Hematopoietic multipotent progenitor cell treated with erythropoietin and hydrocortisone succinate and interleukin-3 and kit ligand, for 4 days (in vitro differentiated cells): ENCODE measurements at places on chromosomes 11 and 22.

- DNase-seq, result peak; percentile 70
These were observed 20.6 kb downstream of the MORC2 start for GRCh38 chr22:30947816-30948454.

DNA sequence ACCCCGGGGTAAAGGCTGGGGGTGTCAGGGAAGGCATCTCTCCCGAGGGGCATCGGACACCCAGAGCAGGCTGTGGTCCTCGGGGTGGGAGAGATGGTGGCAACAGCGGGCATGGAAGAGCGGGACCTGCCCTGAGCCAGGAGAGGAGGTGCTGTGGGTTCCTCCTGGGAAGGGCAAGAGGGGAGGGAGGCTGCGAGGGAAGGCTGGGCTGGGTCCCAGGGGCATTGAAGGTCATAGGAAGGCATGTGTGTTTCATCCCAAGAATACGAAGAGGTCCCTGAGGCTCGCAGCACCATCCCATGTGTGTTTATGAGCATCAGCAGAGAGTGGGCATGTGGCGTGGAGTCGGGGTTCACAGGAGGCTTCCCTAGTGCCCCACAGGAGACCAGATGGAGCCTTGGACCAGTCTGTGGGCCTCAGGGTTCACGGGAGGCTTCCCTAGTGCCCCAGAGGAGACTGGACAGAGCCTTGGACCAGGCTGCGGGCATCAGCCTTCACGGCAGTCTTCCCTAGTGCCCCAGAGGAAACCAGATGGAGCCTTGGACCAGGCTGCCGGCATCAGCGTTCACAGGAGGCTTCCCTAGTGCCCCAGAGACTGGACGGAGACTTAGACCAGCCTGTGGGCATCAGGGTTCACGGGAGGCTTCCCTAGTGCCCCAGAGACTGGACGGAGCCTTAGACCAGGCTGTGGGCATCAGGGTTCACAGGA, 420.6 kb downstream of the BRD1 start:
- no peak for DNase-seq

GRCh38 chr22:19258371-19258770, 33.1 kb downstream of the CLTCL1 start:
- DNase-seq, result no peak

DNA sequence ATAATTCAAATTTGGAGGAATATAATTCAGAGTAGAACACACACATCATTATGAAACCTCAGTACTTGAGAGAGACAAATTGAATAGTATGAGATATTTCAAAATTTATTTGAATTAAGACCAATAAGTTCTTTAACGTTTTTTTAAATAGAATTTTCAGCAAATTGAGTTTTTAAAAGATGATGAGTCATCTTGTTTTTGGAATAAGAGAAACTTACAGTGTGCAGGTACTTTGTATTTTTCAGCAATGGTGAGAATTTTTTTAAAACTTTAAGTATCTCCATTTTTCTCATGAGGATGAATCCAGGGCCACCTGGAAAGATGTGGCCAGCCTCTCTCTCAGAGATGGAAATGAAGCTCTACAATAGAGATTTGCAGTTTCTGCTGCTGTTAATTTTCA, 1015.0 kb upstream of the TENM4 start:
- no peak for DNase-seq

DNA sequence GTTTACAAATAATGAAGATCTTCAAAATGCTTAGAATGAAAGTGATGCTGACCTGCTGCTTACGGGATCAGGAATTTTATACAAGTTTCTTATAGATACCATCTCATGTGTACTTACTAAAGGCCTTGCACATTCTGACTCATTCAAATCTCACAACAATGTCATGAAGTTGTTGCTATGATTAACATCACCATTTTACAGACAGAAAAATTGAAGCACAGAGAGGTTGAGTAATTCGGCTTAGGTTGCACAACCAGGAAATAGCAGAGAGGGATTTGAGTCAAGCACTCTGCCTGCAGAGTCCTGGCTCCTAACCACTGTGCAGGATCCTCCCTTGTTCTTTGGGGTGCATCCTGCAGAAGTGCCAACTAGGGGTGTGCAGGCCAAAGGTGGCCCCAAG, 471.9 kb downstream of the MIAT start:
- no peak for DNase-seq

DNA sequence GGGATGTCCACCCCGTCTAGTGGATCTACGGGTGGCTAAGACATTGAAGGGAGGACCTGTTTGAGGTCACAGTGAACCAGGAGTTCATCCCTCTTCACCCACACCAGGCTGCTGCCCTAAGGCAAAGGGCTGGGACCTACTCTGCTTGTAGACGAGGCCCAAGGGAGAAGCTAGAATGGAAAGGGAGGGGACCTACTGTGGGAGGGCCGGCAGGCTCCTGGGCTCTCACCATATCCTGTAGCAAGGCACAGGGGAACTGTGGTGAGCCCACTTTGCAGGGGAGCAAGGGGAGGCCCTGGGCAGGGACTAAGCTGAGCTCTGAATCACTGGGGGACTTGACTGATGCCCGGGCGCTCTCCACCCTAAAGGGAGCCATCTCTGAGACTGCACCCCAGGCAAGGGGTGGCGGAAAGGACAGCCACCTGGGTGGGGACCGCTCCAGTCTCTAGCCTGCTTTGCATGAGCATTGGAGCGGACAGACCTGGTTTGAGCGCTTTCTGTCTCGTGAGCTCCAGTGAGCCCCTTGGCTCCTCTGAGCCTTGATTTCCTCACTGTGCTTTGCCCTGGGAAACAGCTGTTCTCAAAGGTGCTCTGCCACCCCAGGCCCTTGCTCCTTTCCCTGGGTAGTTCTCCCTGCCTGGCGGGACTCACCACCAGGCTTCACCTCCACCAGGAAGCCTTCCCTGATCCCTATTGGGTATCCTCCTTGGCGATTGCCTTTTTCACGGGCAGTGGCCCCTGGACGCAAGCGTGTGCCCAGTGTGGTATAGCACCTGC, 24.2 kb downstream of the PARVG start:
- no peak for DNase-seq

DNA sequence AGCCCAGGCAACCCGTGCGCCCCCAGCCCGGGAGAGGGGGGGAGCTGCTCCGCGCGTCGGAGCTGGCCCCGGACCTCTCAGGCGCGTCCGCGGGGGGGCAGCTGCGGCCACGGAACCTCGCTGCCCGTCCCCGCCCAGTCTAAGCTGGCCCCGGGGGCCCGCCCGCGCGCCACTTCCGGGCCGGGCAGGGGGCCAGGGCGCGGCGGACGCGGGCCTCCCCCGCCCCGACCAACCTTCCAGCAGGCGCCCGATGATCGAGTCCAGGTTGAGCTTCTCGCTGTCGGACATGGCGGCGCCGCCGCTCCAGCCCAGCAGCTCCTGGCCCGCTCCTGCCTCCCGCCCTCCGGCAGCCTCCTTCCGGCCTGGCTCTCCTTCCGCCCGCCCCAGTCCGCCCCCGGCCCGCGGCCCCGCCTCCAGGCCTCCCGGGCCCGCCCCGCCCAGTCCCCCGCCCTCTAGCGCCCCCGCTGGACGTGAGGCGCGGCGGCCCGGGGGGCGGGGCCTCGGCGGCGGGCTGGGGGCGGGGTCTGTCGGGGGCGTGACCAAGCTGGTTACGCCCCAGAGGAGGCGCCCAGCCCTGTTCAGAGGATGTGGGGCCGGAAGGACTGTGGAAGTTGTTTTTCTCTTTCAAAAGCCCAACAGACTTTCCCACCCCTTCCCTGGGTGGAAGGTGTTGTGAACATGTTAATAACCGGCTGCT, at the start of gene PPP1CA:
Gene PPP1CA, minus strand, starts transcription at position 364 of the 697 bp plus-strand sequence. Its CDS starts 76 bp downstream, at position 288.
- peak; percentile 96 for DNase-seq

DNA sequence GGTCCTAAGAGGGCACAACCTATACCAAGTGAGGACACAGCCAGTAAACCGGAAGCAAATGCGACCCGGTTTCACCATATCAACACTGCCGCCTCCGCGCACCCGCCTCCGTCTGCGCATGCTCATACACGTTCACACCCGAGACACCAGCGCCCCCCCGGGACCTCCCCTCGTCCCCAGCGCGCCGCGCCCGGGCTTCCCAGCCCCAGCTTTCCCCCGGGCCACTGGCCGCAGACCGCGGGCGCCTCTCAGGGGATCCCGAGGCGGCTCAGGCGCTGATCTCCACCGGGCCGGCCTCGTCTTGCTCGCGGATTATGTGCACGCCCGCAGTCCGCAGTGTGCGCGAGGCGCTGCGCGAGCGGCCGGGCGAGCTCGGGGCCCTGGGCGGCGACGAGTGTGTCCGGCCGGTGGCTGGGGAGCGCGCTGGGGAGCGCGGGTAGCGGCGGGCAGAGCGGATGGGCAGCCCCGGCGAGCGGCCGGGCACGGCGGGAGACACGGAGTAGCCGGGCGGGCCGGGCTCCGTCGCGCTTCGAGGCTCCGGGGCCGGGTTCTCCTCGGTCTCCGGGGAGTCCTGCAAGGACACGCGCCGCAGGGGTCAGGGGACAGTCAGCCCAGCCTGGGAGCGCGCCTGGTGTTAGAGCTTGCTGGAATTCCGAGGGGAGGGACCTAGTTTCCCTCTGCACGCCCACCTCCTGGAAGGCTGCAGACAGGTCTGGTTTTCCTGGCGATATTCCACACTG, 2.0 kb downstream of the HEPN1 start:
- DNase-seq, result peak; percentile 88

- DNase-seq, result no peak
These were observed 17.0 kb downstream of the IL17REL start for GRCh38 chr22:49995361-49996118.

GRCh38 chr22:43592476-43592875, 180.7 kb downstream of the MPPED1 start:
- peak; percentile 5 for DNase-seq

DNA sequence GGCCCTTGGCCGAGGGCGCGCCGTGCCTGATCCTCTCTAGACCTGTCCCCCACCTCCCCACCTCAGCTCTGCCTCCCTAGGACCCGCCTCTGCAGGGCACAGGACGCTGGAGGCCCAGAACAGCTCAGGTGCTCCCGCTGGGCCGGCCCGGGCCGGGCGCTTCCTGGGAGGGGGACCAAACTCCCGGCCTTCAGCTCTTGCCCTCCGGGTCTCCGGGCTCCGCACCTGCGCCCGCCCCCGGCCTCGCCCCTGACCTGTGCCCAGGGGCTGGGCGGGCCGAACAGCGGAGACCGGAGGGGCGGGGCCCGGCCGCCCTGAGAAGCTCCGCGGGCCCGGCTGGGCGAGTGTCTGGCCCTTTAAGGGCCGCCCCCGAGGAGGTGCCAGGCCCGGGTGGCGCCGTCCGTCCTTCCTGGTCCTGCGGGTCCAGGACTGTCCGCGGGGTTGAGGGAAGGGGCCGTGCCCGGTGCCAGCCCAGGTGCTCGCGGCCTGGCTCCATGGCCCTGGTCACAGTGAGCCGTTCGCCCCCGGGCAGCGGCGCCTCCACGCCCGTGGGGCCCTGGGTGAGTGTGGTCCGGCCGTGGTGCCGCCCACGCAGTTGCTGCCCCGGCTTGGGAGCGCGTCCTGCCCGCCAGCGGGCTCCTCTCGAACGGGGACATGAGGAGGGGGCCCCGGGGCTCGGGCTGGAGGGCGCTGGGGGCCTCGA, at the start of gene SSH3:
Gene SSH3, plus strand, starts transcription at position 399 of the 703 bp plus-strand sequence. Its CDS starts 96 bp downstream, at position 495.
- peak; percentile 90 for DNase-seq

GRCh38 chr11:33187998-33188722, 26.9 kb upstream of the CSTF3 start:
- DNase-seq, result peak; percentile 30

GRCh38 chr22:35838855-35839576, 121.3 kb downstream of the APOL5 start:
- peak; percentile 41 for DNase-seq

- no peak for DNase-seq
These were observed 476.8 kb downstream of the METTL15 start for GRCh38 chr11:28584992-28585391.

- peak; percentile 78 for DNase-seq
These were observed at the start of gene GRAMD1B for GRCh38 chr11:123429913-123430720. Gene GRAMD1B (plus strand): TSS chr11:123430269. CDS start chr11:123430793, 524 bp downstream.

GRCh38 chr11:18802381-18803257, 11.0 kb upstream of the PTPN5 start:
- peak; percentile 89 for DNase-seq

DNA sequence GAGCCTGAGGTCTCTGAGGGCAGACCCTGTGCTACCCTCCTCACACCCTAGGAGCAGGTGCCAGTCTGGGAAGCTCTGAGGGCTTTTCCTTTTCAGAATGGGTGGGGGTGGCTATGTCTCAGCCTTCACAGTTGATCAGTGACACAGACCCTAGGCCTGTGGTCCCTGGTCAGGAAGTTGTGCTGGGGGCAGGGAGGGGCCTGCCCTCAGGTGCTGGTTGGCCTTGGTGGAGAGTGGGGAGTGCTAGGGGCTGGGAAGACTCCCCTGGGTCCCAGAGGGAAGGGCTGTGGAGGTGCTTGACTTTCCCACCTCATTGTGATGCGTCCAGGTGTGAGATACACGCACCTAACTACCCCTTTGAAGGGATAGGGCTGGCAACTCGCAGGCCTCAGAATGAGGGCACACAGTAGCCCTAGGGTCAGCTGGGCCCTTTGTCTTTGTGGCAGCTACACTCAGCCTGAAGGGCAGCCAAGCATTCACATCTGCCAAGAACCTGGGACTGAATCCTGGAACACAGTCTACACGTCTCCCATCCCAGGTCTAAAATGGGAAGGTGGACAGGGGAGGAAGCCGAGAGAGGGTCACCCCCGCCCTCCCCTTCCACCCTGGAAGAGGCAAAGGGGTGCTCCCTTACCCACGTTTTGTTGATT, 31.2 kb upstream of the ATXN10 start:
- no peak for DNase-seq

GRCh38 chr11:116072601-116073410, 568.6 kb upstream of the CADM1 start:
- peak; percentile 7 for DNase-seq

DNA sequence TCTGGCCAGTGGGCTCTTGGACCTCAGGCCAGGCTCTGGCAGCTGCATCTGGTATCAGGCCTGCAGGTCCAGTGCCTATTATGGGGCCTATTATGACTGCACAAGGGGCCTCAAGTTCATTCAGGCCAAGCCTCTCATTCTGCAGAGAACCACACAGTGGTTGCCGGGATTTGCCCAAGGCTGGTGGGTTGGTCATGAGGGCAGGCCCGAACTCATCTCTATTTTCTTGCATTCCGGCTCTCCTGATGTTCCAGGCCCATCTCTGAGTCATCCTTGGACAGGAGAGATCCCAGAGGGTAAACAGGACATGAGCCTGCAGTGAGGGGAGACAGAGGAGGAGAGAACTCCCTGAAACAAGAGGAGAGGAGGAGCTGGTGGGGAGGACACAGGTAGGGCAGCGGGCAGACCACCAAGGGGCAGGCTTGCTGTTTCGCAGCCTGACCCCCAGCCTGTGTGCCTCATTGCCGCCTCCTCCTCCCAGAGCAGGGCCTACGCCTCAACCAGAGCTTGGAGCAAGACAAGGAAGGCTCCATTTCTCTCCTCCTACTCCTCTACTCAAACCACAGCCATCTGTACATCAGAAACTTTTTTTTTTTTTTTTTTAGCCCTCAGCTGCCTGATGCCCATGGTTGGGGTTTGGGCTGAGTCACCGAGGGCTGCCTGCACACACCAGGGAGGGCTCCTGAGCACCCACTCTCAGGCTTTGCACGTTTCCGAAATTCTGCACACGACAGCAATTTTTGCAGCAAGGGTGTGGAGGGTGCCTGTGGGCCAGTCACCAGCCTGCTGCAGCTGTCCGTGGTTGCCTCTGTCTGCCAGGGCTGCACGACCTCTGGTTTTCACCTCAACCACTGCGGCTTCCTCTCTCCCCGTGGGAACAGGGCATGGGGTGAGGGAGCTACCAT, 12.7 kb upstream of the TREH start:
- DNase-seq, result peak; percentile 55
